RPMI7951 (cell line): ENCODE measurements at places on chromosomes 12 and 14. TPM values are rescaled to one million over a fixed set of nuclear protein-coding genes. Genes with fewer than 3 reads are reported as not detected.

The RNFT2 gene
- 2.4 and 3.4 TPM in 2 replicates for total RNA-seq

The KERA gene
- total RNA-seq = not detected in 2 replicates

The ENDOU gene
- total RNA-seq = 0.24 TPM in 1 of 2 replicates, not detected in the other

The FAM90A1 gene
- not detected in 2 replicates for total RNA-seq

The TEAD4 gene
- 10.9 and 11.3 TPM in 2 replicates for total RNA-seq

The TAS2R10 gene
- 0.60 and 0.68 TPM in 2 replicates for total RNA-seq

The RAD51AP1 gene
- total RNA-seq = 55.1 and 64.6 TPM in 2 replicates

The LRRC43 gene
- total RNA-seq = 0.36 and 0.59 TPM in 2 replicates

The ADGRD1 gene
- not detected in 2 replicates for total RNA-seq

The NPAS3 gene
- 0.29 and 0.48 TPM in 2 replicates for total RNA-seq
